ENCODE measurements at places on chromosomes 4 and X.
A peak's percentile ranks its signal among the peaks of the same experiment; 100 is the strongest.

DNA sequence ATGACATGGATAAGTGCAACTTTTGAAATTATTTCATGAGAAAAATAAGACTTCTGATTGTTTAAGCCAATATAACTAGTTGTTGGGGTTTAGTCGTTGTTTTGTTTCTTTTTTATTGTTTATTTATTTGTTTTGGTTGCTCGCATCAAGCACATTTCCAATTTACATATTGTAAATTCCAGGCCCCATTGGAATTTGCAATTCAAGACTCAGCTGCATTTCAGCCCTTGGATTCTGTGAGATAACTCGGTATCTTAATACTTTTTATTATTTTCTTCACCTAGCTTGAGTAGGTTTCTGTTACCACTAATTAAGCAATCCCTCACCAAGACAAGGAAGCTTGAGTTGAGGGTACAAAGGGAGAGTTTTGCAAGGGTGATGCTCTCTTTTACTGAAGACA, 318.3 kb upstream of the GATB start:
- DNase-seq, result no peak

- no peak for DNase-seq
These were observed 30.2 kb downstream of the CPLX1 start for GRCh38 chr4:795726-796119.

DNA sequence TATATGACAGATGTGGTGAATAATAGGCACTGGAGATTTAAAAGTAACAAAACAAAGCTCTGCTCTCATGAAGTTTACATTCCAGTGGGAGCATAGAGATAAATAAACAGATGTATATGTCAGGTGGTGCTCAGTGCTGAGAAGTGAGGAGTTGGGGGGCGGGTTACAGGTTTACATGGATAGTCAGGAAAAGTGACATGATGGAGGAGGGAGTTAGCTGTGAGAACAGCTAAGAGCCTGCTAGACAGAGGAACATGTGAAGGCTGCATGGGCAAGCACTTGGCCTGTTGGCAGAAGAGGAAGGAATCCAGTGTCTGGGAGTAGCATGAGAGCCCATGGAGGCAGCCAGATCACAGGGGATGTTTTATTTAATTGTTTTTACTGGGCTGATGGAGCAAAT, 10.2 kb upstream of the TMEM156 start:
- DNase-seq, result no peak

- peak; percentile 4 for DNase-seq
These were observed 96.5 kb upstream of the MAOA start for GRCh38 chrX:43559644-43560043.

GRCh38 chr4:86586160-86586572, 7.9 kb upstream of the PTPN13 start:
- no peak for DNase-seq

GRCh38 chrX:130682990-130683389, 220.0 kb downstream of the ENOX2 start:
- no peak for DNase-seq

DNA sequence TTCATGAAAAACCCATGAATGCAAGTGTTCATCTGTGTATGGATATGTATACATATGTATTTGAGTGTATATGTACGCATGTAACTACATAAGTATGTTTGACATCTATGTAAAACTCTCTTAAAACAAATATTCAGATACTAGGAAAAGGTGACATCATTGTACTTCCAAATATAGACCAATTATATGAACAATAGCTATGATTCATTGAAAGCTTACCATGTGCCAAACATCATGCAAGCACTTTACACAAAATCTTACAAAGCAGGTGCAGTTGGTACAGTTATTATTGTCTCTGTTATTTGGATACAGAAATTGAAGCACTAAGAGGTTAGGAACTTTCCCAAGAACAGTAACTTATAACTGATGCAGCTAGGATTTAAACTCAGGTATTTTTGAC, 21.4 kb downstream of the MAGEB17 start:
- DNase-seq, result no peak

DNA sequence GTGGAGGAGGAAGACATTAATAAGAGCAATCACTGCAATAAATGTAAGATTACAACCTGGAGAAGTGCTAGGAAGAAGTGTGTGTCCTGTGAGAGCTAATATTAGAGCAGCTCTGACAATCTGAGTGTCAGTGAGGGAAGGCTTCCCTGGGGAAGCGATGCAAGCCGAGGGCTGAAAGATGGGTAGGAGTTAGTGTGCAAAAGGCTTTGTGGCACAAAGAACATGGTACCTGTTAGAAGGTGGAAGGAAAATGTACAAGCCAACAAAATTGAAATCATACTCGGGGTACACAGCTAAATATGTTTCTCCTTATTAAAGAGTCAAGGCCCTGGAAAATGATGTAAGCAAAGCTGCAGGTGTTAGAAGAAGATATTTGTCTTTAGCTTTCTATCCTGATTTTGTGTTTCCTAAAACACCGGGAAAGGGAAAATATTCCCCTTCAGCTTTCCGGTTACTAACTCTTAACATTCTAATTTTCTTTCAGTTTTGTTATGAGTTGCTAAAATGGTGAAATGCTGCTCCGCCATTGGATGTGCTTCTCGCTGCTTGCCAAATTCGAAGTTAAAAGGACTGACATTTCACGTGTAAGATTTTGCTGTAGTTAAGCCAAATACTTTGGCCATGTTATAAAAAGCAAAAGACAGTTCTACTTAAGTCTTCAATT, 808 bp downstream of the THAP6 start:
- DNase-seq, result no peak

DNA sequence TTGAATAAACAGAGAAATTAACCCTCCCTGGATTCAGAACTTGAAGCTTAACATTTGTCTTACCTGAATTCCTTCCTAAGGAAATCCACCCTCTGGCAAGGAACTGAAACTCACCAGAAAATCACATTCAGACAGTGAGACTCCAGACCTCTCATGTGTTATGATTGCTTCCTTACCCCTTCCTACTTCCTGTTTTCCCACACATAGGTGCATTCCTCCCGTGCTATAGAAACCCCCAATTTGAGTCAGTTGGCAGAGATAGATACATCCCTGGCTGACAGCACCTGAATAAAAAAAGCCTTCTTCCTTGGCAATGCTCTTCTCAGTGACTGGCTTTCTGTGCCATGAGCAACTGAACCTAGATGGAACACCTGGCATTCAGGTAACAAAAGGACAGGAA, 157.0 kb upstream of the SMIM31 start:
- no peak for DNase-seq

- DNase-seq, result no peak
These were observed 57.2 kb downstream of the CPZ start for GRCh38 chr4:8649631-8650361.

DNA sequence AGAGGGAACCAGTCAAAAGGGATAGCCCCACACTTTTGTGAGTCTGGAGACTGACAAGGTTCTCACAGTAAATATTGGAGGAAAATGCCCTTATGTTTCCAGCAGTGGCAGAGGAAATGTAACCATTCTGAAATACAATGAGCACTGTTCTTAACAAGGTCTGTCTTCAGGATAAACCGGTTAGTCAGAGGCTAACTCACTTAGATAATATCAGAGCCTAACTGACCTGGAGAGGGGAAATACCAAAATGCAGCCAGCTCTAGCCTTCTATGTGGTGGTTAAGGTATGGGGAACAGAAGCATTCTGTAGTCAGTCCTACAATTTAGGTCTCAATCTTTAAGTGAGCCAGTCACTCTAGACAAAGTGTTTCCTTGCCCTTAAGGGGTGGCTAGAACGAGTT, 70.8 kb downstream of the TBCK start:
- no peak for DNase-seq

DNA sequence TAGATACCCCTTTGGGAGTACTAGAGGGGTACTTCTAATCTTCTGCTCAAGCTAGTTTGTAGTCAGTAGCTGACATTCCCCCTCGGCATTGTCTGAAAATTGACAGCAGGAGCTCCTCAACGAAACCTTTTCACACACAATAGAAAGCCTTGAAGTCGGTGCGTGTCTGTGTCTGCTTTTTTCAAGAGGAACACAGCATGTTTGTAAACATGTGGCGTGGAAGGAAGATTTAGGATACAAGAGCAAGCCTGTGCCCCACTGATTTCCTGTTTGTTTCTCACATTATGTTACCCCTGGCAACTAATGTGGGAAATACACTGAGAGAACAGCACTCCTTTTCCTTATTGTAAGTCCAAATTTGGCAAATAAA, 252.6 kb downstream of the ANKRD50 start:
- no peak for DNase-seq
